Activated CD8-positive, alpha-beta memory T cell treated with anti-CD3 and anti-CD28 coated beads, Interleukin-2, amount 10 ng/mL, durations not matched to agents 7 days and 5 days (primary cell): ENCODE measurements at places on chromosomes 1 and 21.
A peak's percentile ranks its signal among the peaks of the same experiment; 100 is the strongest.

- DNase-seq: no peak
These were observed 23.2 kb downstream of the RHOU start for GRCh38 chr1:228758447-228758846.

DNA sequence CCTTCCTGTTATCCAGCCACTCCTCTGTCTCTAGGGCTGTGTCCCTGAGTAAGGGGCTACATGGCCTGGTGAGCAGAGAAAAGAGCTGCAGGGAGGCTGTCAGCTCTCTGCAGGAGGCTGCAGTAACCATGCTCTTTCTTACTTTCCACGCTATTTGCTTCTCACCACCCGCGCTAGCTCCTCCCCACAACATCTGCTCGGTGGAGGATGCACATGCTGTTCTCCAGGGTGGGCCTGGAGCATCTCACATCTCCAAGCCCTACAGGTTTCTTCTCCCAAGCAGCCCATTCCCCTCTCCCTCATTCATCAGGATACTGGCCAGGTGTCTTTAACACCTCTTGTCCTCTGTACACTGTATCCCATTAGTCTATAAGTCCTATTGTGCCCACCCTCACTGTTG, 103.8 kb downstream of the IER5 start:
- DNase-seq: no peak

DNA sequence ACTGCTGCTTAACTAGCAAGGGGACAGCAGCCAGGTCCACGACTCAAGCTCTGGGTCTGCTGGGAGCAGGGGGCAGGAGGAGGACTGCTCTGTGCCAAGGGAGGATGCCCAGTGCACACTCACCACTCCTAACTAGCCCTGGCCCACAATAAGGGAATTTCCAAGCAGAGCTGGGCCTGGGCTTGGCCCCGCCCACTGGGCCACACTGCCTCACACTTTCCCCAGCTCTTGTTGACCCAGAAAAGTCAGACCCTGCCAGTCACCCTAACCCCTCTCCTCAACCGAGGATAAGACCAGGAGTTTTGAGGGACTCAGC, 18.7 kb downstream of the SLC9A1 start:
- DNase-seq: peak; percentile 43

DNA sequence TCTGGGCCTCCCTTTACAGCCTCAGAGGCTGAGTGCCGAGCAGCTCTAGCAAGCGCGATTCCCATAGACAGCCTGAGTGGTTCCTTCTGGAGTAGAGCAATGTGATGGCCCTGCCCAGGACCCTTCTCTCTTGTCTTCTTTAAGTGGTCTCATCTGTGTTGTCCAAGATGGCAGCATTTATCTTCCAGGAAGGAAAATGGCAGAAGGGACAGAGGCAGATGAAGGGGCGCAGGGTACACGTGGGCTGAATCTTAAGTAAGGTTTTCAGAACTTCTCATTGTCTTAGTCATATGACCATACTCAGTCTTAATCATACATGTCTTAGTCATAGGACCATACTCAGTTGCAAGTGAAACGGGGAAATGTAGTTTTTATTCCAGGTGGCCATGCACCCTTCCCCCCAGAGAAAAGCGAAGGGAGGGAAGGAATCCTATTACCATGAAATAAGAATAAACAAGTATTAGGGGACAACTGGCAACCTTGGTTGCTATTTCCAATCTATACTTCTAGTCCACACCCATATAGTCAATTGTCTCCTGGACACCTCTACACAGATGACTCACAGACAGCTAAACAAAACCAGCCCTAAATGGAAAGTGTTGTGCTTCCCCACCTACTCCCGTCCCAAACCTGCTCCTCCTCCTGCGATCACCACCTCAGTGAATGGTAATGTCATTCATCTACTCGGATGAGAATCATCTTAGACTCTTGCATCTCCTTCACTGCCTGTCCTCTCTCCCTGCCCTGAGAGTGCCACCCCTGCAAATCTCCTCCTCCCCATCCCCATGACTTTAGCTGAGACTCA, 13.3 kb downstream of the OVAAL start:
- no peak for DNase-seq

DNA sequence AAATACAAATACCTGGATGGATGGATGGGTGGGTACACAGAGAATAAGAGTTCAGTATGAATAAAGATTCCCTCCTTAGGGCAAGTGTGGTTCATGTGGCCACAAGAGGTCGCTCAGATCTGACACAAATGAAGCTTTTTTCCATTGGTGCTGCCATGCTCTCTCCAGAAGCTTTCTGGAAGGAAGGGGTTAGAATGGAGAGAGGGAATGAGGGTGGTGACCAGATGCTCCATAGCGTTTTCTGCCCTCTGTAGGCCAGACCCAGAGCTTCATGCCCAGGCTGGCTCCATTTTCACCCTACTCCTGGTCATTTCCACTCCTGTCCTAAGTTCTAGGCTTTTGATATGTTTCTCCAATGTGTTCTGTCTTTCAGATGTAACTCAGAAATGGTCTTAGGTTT, 3.3 kb upstream of the FCRL6 start:
- DNase-seq: peak; percentile 70

DNA sequence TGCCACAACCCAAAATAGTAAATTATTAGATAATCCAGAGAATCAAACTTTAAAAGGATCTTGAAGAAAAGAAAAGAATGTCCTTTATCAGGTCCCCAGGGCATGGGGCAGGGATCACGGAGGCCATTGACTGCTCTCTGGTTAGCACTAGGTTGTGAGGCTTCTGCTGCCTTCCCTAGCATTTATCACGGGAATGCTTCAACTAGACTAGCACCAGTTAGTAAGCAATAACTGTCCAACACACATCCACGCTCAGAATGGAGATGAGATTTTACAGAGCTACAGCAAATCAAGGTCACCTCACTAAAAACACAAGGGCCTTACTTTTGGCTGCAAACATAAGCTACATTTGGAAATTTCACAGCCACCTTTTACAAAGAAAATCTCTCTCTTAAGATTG, 304.0 kb downstream of the NFIA start:
- no peak for DNase-seq

DNA sequence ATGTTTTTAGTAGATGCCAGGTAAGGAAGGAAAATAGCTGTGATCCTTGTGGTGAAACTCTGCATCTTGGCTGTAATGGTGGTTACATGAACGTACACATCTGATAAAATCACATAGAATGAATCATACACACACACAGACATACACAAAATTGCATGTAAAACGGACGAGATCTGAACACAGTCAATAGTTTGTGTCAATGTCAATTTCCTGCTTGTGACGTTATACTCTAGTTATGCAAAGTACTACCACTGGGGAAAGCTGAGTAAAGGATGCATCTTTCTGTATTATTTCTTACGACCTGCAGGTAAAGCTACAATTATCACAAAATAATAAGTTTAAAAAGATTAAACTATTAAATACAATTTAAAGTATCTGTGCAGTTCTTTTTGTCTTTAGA, 493.7 kb upstream of the ZP4 start:
- no peak for DNase-seq

GRCh38 chr21:40731206-40731605, 115.8 kb downstream of the DSCAM start:
- DNase-seq: no peak
